NCI-H774 (cell line): ENCODE measurements at places on chromosomes 4 and X.

- no peak for DNase-seq
Measured at GRCh38 chr4:113678641-113679040, 82.9 kb downstream of the CAMK2D start.

DNA sequence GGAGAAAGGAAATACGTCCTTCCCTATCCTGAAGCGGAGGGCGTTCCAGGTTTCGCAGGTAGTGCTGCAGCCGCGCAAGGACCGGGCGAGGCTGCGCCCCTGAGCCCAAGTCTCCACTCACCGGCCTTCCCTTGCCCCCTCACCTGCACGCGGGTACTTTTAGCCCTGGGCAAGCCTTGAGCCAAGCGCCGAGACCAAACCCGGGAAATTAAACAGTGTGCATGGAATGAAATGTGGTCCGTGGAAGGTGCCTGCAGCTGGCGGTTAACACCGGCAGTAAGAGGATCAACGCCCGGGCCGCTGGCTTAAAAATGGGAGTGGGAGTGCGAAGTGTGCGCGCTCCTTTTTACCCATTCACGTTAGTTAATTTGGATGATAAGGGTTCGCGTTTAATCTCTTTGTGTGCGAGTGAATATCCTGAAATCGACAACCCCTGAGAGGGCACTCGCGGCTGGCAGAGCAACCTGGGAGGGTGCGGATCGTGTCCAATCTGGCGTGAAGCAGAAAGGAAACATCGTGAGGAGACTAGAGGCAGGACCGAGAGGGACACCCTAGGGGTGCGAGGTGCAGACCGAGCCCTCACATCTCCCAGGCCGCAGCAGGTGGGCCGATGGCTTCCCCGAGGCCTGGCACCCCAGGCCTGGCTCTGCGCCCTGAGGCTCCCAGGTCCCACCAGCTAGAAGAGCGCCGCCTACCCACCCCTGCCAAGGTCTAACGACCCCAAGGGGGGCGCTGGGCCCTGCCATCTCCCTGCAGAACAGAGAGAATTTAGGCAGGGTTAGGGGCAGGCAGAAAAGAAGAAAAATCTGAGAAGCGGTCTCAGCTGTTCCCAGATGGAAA lies 2.0 kb upstream of the HELT start:
- DNase-seq: no peak

DNA sequence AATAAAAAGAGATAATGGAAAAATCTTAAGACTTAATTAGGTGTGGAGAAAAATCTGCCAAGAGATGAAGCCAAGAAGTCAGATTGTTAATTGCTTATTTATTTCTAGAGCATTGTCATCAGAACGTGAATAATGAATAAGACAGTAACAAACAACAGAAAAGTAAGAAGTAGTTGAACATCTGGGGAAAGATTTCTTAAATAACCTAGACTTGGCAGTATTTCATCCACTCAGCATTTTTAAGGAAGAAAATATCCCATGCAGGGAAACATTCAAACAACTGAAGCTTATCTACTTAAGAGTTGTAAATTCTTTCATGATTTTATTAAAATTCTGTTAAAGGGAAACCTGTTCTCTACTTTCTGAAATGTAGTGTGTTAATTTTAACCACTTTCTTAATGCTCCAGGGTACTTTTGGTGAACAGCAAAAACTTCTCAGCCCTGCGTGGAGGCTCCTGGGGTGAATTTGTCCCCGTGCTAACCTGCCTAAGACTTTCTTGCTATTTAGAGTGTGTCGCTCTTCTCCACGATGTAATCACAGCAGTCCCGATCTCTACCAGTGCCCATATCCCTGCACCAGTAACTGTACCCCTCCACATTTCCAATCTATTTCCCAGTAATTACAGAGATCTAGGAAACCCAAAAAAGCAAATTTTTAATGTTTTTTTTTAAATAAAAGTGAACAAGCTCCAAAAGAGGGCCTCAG lies 124.6 kb downstream of the CORIN start:
- no peak for DNase-seq

DNA sequence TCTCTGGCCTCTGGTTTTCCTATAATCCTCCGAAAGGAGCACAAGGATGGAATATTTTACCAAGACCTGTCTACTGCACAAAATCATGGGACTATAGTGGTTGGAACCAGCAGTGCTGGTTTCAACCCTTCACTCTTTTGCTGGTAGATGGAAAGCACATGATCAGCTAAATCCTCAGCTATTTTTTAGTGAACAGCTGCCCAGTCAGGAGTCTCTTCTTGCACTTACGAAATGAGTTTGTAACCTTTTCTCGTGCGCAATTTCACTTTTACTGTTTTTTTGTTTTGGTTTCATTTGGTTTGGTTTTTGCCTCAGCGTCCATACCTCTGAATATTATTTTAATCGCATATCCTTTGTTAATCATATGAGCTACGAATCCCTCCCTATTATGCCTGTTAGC lies 418.5 kb upstream of the CPEB2 start:
- DNase-seq: no peak

- DNase-seq: no peak
Measured at GRCh38 chr4:6752486-6752829, 30.1 kb upstream of the KIAA0232 start.

DNA sequence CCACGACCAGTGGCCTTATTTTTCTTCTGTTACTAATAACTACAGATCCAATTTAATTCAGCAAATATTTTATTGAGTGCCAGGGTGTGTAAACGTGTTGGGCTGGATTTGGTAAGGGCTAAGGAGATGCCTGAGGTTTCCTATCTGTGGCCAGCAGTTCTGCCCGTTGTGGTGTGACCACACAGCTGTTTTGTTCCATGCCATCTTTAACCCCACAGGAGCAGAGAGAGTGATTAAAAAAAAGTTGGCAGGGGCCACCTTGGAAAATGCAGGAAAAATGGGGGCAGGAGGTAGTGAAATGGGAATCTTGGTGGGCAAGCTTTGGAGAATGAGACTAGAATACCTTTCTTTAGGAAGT lies 1.1 kb downstream of the PLAC8 start:
- no peak for DNase-seq

DNA sequence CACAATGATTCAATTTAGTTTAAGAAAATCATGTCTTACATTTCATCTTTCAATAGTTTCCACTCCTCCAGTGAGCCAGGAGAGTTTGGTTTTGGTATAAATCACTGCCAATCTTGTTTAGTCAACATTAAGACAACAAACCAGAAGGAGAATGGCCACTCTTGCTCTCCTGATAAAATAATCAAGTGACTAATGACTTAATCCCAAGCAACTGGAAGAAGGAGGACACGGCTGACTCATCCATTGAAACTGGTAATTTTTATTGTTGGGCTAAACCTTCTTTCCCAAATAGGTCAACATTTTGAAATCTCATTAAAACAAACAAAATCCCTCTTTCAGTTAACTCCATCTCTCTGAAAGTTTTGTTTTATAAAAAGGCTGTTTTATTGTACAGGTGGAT lies 230.2 kb downstream of the CLCN4 start:
- DNase-seq: no peak

DNA sequence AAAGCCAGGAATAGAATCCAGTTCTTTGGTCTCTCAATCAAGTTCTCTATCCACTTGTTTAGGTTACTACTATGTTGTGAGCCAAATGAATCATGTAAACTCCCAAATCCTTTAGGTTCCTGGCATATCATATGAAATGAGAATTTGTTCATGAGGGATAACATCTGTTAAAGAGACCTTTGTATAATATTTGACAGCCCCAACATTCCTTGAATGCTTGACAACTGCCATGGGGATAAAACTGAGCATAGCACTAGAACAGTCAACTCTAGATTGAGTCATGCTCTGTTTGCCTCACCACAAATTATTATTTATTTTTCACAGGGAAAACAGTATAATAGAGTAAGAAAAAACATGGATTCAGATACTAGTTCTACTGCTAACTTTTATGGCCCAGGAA lies 93.3 kb downstream of the NAA11 start:
- no peak for DNase-seq

GRCh38 chr4:67744561-67745283 lies 9.5 kb downstream of the GNRHR start:
- no peak for DNase-seq

DNA sequence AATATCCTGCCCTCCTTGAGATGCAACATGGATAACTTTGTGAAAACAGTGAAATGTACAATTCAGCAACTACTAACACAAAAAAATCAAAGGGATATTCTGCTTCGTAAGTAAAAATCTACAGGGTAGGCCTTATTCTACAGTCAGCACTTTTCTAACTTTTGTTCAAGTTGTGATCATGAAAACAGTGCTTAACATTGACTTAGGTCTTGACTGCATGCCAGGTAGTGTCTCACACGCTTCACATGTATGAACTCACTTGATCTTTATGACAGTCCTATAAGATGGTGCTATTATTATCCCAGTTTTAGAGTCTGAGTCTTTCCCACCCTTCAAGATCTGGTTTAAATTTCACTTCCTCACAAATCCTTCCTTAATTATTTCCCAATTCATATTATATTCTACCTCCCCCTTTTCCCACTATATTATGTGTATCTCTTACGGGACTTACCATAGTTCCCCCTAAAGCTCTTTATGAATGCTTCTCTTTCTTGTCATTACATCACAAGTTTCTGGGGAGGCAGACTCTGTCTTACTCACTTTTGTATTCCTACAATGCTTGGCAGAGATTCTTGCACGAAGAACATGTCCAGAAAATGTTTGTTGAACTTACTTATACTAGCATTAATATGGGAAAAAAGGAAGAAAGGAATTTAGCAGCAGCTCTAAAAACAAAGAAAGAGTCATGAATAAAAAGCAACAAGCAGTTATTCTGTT lies 179.8 kb downstream of the SCFD2 start:
- no peak for DNase-seq

- DNase-seq: no peak
Measured at GRCh38 chrX:85089321-85089840, 85.7 kb downstream of the APOOL start.

- no peak for DNase-seq
Measured at GRCh38 chr4:40524366-40525041, 105.2 kb downstream of the RBM47 start.

GRCh38 chr4:127406187-127406586 lies 226.6 kb upstream of the INTU start:
- no peak for DNase-seq

- DNase-seq: peak; percentile 60
Measured at GRCh38 chrX:118116713-118117550, at the start of gene KLHL13. Gene KLHL13 (minus strand): TSS chrX:118116810. CDS start chrX:118028473, 88,337 bp downstream.
